ENCODE measurements at places on chromosomes 3 and 15. TPM values are rescaled to one million over a fixed set of nuclear protein-coding genes. Genes with fewer than 3 reads are reported as not detected.

INAFM2 gene
- total RNA-seq, result 12.9 TPM

THBS1 gene
- total RNA-seq, result 34.6 TPM

C3orf85 gene
- total RNA-seq, result not detected

CNBP gene
- total RNA-seq, result 194 TPM

ATP10A gene
- total RNA-seq, result 0.07 TPM

ITPKA gene
- total RNA-seq, result 0.89 TPM

CTXND1 gene
- total RNA-seq, result 1.1 TPM

DZIP1L gene
- total RNA-seq, result 81.9 TPM

GHSR gene
- total RNA-seq, result not detected

LYZL4 gene
- total RNA-seq, result not detected

NR2F2 gene
- total RNA-seq, result 40.3 TPM

EPHB3 gene
- 11.7 TPM for total RNA-seq

TM4SF1 gene
- 2.3 TPM for total RNA-seq

FOXL2 gene
- 0.09 TPM for total RNA-seq

CMTM8 gene
- 33.8 TPM for total RNA-seq

A4GNT gene
- total RNA-seq, result 3.1 TPM

TMEM158 gene
- 3.8 TPM for total RNA-seq

SCAMP2 gene
- total RNA-seq, result 60.0 TPM
